ENCODE measurements at places on chromosomes 6 and 20.

GRCh38 chr6:21053612-21054011, 519.4 kb downstream of the CDKAL1 start:
- DNase-seq, result no peak

- DNase-seq, result peak; percentile 69
Observed at GRCh38 chr6:5950361-5950785, 56.4 kb downstream of the NRN1 start.

DNA sequence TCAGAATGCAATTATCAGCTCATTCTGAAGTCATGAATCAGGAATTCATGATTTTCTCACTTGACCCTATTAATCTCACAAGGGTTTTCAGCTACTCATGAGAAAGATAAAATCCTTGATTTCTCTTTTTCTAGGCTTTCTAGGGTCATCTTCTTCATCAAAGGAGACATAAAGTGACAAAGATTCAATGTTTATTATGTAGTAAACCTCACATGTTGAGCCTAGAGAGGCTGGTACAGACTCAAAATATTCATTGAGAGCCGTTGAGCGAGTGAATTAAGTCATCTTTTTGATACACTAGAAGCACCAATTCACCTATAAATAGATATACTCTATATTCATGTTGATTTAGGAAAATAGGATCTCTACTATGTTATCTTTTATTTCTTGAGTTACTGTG, 104.8 kb upstream of the TRAF3IP2 start:
- no peak for DNase-seq

DNA sequence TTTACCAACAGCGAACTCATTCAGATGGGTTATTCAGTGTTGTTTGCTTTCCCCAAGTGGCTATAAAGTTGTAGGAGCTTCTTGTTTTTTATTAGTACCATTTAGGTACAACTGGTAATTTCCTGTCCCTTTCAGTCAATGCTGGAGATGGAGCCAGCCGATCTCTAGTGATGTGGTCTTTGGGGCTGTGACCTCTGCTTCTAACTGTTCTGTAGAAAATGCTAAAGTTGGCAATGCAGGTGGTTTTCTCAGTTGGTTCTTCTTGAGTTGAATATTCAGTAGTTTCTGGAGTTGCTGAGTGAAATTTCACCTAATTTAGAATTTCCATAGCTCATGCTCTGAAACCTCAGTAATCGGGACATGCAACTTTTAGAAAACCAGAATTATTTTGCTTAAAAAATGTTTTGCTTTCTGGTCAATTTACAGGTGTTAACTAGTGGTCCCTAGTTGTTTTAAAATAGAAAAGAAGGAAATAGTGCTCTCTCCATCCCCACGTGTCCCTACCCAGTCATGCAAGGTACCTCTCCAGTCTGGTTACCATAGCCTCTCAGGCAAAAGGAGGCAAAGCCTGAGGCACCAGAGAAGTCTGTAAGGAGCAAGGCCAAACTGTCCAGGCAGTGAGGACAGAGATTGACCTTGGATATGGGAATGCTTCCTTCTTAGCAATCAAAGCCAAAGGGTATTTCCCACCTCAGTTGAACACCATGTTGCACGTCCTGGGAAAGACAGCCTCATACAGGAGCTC, 27.3 kb upstream of the GABRR1 start:
- no peak for DNase-seq

GRCh38 chr6:51494342-51494741, 593.1 kb downstream of the PKHD1 start:
- no peak for DNase-seq

DNA sequence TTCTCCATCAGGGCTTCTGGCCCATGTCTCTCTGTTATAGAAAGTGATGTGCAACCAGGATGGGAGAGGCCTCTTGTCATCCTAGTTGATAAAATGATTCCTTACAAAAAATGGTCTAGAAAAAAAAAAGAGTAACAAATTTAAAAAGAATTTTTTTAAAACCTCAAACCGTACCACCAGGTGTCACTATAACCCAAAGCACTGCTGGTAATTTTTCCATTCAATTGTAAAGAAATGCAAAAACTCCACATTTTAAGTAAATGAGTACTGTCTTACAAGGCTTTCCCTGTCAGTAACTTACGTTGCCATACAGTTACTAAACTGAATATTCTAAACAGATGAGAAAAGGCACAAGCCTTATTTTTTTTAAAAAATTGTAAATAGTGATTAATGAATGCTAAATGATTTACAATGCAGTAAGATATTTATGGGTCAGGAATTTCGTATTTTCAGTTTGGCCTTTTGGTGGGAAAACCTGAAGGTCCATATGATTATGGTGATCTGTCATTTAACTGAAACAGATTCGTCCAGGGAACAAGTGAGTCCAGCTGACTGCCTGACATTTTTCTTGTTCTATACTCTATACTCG, 95.4 kb downstream of the OGFRL1 start:
- DNase-seq, result peak; percentile 20

GRCh38 chr6:14739827-14740226, 506.0 kb upstream of the JARID2 start:
- DNase-seq, result no peak

DNA sequence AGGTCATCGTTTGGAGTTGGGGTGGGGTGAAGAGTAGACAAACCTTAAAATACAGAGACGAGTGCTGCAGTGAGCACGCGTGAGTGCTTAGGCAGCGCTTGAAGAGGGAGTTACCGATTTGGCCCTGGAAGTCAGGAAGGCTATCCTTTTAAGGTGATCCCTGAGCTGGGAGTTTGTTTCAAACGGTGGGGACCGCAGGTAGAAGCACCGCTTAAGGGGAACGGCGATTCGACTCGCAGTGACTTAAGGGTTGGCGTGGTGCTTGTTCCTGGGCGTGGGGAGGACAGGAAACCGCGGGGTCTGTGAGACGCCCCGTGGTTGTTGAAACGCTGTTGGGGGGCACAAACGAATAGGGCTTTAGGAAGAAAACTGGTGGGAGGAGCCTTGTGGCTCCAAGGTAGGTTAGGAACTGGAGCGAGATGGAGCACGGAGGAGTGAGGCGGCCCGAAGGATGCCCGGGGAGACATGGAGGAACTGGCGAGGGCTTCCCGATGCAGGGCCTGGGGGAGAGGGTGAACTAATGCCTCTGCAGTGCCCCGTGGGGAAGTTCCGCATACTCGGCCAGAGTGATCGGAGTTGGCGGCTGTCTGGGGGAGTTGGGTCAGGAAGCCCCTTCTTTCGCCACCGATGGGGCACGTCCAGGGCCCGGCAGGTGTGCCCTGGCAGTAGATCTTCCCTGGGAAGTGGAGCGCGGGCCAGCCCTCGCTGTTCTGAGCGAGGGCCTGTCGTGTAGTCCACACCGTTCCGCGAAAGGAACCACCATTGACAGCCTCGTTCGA, 1.3 kb upstream of the CDYL start:
- DNase-seq, result no peak

DNA sequence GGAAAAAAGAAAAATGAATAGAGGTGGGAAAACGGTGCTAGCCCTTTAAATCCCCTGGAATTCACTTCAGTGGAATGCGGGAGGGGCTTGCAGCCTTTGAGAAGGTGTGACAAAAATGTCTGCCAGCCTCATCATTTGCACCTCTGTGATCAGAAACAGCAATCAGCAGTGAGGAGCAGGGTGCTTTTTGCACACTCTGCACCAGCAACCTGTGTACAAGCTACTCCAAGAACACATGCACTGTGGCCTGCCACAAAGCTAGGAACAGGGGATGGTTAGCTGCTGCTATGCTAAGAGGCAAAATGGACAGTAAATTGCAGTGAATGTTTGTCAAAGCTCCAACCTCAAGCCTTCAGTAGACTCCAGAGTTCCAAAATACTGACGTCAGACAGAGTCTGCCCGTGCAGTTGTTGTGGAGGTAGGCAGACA, 29.7 kb downstream of the GINS1 start:
- DNase-seq, result no peak
